Stimulated activated CD4-positive, alpha-beta T cell treated with anti-CD3 and anti-CD28 coated beads, Interleukin-1b, Interleukin-23, amount 100 ng/mL, for 24 hours (primary cell): ENCODE measurements at places on chromosomes 1 and 21.

DNA sequence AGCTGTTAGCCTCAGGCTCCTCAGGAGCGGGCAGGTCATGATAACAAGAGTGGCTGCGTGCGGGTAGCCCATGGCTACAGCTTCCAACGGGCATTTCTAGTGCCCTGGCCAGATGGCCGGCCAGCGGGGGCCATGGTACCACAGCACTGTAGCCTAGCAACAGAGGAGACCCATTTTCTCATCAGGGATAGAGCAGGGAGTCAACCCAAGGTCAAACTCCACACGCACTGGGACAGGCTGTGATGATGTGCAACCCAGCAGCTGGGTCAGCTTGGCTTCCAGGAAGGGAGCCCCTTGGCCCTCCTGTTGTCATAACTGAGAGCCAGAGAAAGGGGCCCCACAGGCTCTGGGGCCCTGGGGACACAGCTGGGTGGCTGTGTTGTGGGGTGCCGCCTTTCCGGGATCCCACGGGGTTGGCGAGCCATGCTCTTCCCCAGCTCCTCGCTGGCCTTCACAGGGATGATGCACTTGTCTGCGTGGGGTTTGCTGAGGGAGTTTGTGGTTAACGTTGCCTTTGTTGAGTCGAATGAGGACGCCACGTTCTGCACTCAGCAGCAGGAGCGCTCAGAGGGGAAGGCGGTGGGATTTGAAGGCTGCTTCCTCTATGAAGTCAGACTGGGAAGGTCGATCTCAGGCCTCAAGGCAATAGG is 46.3 kb downstream of the COL18A1 start:
- DNase-seq = no peak

- DNase-seq = no peak
Measured at GRCh38 chr1:242402956-242403355, 121.5 kb downstream of the PLD5 start.

GRCh38 chr1:244995602-244996400 is 131.5 kb upstream of the HNRNPU start:
- DNase-seq = no peak

DNA sequence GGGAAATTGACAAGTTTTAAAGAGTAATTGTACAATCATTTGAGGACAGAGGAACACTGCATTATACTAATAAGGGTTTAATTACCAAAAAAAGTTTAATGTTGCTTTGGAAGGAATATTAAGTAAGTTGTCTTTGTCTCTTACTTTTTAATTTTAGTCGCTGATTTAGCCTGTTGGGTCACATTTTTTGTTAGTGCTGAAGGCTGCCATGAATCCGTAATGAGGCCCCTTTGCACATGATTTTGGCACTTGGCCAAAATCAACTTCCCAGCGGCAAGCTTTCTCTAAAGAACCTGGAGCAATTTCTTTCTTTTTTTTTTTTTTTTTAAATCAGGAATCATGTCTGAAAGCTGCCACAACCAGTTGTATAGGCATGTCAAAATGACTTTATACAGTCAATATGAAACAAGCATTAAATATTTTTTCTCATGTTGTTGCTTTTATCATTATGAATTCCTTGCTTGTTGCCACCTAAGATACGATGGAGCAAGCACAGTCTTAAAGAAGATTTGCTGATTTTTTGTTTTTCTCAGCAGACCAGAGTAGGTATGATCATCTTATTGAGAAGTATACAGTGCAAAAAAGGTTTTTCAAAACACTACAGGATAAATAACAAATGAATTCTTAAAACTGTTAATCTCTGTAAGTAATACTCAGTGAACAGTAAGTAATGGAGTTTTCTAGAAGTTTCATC is 690.4 kb downstream of the USP25 start:
- DNase-seq = no peak

- no peak for DNase-seq
Measured at GRCh38 chr1:89589515-89589914, 43.4 kb upstream of the LRRC8C start.

DNA sequence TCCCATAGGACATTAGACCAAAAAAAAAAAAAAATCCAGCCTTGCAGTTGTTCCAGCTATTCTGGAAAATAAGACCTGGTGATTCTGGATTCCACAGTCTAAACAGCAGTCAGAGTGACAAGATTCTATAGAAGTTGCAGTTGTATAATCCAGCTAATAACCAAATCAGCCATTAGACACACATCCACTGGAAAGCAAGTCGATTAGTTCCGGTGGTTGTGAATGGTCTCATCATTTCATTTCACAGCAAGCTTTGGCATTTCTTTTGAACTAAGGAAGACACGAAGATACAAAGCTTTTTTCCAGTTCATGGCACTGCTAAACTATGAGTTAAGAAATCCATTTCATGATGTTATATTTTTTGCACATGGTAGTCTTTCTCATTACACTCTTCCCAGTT is 54.4 kb upstream of the FAM89A start:
- DNase-seq = no peak

- DNase-seq = no peak
Measured at GRCh38 chr1:26429721-26430120, 2.4 kb upstream of the DHDDS start.

GRCh38 chr1:12745992-12746323 is at the start of gene CFAP107:
CFAP107 (plus strand) TSS chr1:12746200; CDS start chr1:12746431, 231 bp downstream.
- no peak for DNase-seq

DNA sequence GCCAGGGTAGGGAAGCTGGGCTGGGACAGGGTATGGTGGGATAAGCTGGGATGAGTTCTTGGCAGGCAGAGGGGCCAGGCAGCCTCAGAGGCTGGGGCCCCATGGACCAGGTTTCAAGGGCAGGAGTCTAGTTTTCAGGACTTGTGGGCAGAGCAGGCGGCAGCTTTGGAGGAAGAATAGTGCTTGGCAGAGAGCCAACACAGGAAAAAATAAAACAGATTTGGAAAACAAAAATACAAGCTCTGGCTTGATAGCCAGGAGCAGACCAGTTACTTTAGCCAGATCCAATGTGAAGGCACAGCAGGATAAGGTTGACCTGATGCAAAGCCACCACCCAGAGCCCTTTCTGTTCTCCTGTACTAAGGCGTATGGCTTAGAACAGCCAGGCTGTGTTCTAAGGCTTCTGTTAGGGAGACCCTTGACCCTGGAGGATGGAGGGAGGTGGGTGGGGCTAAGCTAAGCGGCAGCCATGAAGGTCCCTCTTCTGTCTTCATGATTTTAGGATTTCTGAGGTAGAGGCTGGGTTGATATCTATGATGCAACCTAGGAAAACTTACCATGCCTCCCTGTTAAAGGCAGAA is 5.5 kb downstream of the TRAF5 start:
- DNase-seq = no peak

DNA sequence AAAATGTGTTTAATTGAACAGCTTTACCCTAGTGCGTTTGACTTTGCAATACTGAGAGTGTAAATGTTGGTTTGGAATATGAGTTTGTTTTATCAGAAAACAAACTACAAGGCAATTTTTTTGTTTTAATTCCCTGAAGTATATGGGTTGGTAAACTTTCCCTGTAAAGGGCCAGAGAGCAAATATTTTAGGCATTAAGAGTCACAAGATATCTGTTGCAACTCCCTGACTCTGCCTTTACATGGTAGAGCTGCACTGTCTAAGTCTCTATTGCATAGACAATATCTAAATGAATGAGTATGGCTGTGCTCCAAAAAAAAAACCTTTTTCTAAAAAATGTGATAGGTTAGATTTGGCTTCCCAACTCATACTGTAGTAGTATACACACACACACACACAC is 115.1 kb upstream of the PBX1 start:
- no peak for DNase-seq

GRCh38 chr1:223437151-223437550 is 43.9 kb downstream of the CCDC185 start:
- DNase-seq = no peak

DNA sequence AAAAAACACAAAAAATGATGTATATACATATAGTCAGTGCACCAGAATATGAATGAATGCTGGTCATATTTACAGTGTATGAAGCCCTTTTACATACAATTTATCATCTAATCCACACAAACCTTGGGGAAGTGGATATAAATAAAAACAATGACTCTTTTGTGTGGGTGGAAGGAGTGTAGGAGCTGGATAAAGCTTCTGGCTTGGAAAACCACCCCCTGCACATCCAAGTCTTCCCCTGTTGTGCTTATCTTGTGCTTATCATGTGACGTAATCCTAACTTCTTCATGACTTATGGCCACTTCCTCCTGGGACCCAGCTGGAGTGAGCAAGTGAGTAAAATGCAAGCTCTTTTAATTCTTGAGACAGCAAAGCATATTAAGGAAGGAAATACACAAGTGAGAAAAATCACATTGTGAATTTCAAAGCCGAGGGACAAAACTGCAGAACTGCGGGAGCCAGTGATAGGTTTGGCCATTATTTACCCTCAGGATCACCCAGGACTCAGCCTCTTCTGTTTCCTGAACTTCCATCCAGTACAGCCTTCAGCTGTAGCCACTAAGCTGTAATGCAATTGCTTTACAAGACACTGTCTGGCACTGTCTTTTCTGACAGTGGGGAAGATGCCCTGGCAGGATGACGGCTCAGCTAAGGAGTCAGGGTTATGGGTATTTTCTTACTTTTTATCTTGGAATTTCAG is 104.0 kb upstream of the PPM1J start:
- DNase-seq = no peak

DNA sequence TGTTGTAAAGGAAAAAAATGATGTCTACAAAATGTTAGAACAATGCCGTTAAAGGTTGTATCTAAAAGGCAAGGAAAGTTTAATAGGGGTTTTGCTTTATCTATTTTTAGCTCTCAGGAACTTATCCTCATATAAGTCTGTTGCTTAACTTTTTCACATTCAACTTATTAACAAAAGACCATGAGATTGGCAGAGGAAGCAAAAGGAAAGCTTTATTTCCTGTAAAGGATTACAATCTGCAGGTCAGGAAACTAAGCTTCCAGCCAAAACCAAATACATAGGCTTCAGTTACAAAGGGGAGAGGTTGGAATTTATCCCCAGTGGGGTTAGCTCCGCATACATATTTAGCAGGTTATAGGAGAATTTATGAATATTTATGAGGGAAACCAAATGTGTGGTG is 58.7 kb upstream of the KIAA1614 start:
- DNase-seq = no peak

DNA sequence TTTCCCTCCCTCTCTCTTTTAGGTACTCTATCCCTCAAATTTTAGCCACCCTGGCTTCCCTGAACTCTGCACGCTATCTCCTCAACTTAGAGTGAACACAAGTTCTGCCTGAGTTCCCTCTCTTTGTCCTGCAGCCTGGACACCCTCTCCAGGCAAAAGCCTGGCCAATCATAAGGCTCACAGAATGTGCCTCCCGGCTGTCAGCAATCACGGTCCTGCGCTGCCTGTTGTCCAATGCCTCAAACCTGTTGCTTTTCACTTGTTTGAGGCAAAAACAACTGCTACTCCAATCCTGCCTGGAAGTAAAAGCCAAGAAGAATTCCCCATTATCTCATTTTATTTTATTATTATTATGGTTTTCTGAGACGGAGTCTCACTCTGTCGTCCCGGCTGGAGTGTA is 66.1 kb downstream of the LGR6 start:
- no peak for DNase-seq

- no peak for DNase-seq
Measured at GRCh38 chr1:167463080-167463479, 55.2 kb downstream of the CD247 start.

DNA sequence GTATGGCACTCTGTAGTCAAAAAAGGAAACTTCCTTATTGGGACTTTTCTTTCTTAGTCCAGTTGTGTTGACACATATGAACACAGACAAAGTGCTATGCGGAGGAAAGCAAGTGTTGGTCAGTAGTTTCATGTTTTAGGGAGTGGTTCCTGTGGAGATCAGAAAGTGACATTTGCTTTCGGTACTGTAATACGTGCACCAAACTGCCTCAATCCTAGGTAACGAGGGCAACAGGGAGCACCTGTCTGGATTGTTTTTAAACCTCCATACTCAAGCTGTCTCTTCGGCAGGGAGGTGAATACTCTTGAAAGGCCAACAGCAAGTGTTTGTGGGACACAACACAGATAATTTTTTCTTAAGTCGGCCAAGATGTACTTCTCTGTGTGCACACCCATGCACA is 9.1 kb downstream of the RHOU start:
- DNase-seq = no peak

DNA sequence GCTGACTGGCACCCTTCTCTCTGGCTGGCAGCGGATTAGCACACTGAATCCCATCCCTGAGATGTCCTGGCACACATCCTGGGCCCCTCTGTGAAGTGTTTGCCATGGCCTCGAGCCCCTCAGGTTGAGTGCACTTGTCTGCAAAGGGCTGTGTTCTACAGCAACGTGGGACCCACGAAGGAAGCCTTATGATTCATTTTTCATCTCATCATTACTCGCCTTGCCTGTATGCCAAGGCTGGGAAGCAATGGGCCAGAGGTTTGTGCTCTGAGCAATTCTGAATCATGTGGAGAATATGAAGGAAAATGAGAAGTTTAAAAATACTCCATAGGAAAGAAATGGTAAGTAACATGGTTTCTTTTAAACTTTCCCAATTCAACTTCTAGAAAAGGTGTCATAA is 124.8 kb upstream of the LMO4 start:
- DNase-seq = no peak

GRCh38 chr1:30762930-30763650 is 5.5 kb upstream of the LAPTM5 start:
- DNase-seq = no peak

GRCh38 chr1:16260814-16261213 is 23.8 kb upstream of the CPLANE2 start:
- DNase-seq = no peak

DNA sequence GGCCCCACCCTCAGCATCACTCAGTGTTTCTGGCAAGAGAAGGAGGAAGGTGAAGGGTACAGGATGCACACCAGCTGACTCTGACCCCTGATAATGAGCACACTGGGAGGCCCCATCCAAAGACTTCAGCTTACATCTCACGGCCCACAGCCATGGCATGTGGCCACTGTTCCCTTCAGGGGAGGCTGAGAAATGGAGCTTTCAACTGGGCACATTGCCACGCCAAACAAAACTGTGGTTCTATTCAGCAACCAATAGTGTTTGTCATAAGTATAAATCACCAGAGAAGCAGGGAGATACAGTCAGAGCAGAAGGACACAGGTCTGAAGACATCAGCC is 12.7 kb upstream of the TRAF3IP3 start:
- no peak for DNase-seq

DNA sequence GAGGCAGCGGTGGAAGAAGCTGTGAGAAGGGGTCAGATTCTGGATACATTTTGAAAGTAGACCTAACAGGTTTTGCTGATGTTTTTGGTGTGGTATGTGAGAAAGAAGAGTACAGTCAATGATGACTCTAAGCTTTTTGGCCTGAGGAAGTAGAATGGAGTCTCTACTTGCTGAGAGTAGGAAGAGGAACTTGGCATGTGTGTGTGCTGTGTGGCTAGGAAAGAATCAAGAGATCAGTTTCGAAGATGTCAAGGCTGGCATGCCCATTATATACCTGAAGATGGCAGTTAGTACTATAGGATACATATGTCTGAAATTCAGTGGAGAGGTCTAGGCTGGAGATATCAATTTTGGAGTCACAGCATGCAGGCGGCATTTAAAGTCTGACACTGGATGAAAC is 64.4 kb downstream of the MAB21L3 start:
- no peak for DNase-seq

GRCh38 chr1:152386940-152387339 is 27.1 kb downstream of the CRNN start:
- no peak for DNase-seq

GRCh38 chr21:45901061-45901690 is 80.4 kb upstream of the COL6A1 start:
- DNase-seq = no peak

GRCh38 chr1:156012051-156012817 is 8.5 kb downstream of the SSR2 start:
- no peak for DNase-seq
